ENCODE measurements at places on chromosomes 6 and 20. TPM values are rescaled to one million over a fixed set of nuclear protein-coding genes. Genes with fewer than 3 reads are reported as not detected.

- H3K36me3 ChIP-seq = no peaks in the 10 kb centered on the region
- H3K27ac ChIP-seq = no peak overlapping the region
- H3K27me3 ChIP-seq = no peaks in the 10 kb centered on the region
- no peak for DNase-seq
These were observed 41.0 kb upstream of the HIVEP1 start for GRCh38 chr6:11971154-11971553.

DNA sequence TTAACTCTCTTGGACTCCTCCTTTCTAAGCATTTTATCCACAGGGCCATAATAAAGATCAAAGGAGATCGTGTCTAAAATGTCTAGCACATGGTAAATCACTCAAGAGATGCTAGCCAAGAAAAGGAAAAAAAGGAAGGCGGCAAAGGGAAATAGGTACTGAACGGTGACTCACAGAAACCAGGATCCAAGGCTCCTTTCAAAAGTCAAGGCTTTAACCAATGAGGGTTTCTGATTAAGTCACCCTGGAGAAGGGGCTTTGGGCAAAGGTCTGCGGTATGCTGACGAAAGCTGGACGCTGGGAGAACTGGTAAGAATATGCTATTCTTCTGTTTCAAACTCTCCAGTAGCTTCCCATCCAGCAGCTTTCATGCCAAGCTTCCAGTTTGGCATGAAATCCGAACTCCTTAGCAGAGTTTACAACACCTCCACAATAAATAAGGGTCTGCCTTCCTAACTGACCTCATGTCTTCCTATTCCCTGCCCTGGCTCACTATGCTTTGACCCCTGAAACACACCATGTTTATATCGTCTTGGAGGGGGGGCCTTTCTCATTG, 1.0 kb downstream of the TOMM34 start:
- no peaks in the 10 kb centered on the region for H3K27me3 ChIP-seq
- peak overlapping the region; percentile 81 for H3K4me3 ChIP-seq
- peaks cover 23% of the 10 kb centered on the region for H3K36me3 ChIP-seq

DNA sequence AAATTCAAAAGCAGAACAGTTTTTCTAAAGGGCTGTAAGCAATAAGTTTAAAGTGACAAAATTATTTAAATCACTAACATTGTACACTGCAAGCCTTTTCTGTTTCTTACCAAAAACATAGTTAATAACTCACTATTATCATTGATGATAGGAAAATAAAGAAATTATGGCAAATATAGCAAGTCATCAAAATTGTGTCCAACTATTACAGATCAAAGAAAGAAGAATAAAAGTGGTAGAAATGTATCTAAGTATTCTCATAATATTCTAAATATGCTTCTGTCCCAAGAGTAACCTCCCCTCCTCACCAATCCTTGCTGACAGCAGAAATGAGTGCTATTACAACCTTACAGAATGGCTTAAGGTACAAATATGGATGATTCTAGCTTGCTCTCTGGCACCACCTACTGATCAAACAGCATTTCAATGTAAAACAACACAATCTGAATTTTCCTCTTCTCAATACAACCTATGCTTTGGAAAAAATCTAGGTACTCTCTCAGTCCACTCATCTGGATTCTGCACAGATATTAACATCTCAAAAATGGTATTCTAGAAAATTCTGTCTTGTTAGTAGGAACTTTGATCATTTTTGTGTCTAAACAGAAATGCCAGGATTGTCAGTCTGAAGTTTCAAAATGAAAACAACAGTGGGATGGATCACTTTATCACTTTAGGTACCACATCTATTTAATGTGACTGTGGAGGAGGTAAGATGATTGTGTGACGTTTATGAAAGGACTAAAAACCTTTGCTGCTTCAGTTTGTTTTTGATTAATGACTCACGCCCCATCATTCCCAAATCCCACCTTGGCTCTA, 40.9 kb downstream of the ZFP64 start:
- H3K27me3 ChIP-seq = no peaks in the 10 kb centered on the region
- H3K4me1 ChIP-seq = no peaks in the 10 kb centered on the region
- peaks cover 20% of the 10 kb centered on the region for H3K36me3 ChIP-seq
- no peak overlapping the region for H3K4me3 ChIP-seq
- DNase-seq = no peak

DNA sequence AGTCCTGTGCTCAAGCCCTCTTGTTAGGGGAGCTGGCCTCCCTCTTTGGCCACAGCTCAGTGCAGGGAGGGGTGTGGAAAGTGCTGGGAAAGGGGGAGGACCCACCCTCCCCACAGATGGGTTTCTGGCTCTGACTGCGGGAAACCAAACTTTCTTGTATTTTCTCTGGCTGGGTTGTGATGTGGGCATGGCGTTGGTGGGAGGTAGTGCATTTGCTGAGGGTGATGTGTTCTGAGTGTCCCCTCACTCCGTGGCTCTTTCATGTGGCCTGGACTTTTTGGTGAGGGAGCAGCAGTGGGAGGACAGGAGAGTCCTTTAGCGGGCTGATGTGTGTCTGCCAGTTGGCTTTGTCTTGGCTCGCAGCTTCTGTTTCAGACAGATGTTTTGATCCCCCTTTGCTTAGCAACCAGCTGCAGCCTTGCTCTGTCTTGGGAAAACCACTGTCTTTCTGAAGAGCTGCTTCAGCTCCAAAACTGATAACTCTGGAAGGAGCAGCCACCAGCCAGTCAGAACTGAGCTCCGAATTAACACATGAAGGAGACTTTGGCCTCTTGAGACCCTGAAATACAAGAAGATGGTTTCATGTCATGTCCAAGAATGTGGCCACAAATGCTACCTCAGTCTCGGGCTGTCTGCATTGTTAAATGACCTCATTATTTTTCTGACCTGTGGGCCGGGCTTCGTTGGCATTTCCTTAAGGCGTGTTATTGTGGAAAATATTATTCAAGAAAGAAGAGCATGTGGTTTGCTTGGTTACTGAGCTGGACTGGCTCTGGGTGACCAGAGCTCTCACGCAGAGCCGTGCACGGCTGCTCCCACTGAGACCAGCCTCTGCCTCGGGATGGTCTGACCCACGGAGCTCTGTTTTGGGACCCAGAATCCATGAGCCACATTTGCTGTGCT, 21.5 kb downstream of the SYNJ2 start:
- H3K4me1 ChIP-seq = peaks cover 18% of the 10 kb centered on the region
- H3K27ac ChIP-seq = peak overlapping the region; percentile 70
- no peaks in the 10 kb centered on the region for H3K36me3 ChIP-seq
- H3K27me3 ChIP-seq = no peaks in the 10 kb centered on the region
- DNase-seq = no peak

The MOXD1 gene
- total RNA-seq = 0.69 TPM

DNA sequence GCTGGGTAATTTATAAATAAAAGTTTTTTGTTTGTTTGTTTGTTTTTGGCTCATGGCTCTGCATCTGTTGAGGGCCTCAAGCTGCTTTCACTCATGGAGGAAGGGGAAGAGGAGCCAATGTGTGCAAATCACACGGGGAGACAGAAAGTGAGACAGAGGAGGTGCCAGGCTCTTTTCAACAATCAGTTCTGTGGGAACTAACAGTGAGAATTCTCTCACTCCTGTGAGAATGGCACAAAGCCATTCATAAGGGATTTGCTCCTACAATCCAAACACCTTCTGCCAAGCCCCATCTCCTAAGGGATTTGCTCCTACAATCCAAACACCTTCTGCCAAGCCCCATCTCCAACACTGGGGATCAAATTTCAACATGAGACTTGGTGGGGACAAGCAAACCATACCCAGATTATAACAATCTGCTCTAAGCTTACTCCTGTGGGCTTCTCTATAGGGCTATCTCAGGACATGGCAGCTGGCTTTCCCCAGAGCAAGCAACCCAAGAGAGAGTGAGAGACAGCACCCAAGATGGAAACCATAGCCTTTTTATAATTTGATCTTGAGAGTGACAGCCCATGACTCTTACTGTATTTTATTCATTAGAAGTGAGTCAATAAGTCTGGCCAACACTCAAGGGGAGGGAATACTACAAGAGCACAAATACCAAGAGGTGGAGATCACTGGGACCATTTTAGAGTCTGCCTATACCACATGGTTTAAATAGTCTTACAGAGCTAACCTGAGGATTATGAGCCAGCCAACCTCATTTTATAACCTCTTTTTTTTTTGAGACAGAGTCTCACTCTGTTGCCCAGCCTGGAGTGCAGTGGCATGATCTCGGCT, 22.8 kb upstream of the LRRC1 start:
- H3K27ac ChIP-seq = no peak overlapping the region
- DNase-seq = no peak
- H3K4me1 ChIP-seq = no peaks in the 10 kb centered on the region
- H3K27me3 ChIP-seq = no peaks in the 10 kb centered on the region
- no peak overlapping the region for H3K4me3 ChIP-seq

The HDGFL1 gene
- total RNA-seq = not detected

DNA sequence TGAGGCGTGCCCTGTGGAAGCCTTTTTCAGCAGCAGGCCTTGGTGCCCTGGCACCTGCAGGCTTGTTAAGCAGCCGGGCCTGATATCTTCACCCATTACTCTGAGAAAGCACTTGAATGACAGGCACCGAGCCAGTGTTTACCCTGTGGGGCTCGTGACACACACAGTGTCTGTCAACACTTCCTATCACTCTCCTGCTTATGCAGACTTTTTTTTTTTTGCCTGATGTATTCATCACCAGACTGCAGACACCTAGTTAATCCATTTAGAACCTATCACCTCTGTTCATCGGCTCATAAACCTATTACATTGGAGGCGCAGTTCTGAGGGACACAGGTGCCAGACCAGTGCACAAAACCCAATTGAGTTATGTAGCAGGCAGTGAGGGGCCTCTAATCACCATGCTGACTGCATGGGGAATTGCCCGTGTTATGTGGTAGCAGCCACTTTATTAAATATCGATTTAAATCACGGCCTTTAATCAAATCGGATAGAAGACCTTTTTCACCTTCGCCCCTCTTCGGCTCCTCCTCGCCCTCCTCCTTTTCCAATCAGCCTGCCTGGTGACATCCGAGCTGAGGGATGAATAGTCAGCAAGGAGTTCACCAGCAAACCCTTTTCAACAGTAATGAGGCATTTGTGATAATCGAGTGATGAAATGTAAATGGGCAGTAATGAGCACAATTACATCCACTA, 962.9 kb upstream of the SLC35B3 start:
- H3K4me1 ChIP-seq = no peaks in the 10 kb centered on the region
- H3K36me3 ChIP-seq = no peaks in the 10 kb centered on the region
- H3K27ac ChIP-seq = no peak overlapping the region
- no peak for DNase-seq

DNA sequence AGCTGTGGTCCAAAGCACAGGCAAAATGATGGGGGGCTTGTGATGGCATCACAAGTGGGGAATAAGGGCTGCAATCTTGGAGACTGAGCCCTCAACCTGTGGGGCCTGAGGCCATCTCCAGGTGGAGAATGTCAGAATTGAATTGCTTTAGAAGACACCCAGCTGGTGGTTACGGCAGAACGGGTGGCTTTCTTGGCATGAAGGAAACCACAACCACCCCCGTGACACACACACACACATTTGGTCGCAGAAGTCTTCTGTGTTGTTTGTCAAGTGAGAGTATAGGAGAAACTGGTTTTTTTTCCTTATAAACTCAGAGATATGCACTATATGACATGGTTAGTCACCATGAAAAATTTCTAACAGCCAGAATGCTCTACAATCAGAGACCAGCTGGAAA, 139.5 kb upstream of the CDH4 start:
- no peak overlapping the region for H3K27ac ChIP-seq
- no peaks in the 10 kb centered on the region for H3K4me1 ChIP-seq
- no peaks in the 10 kb centered on the region for H3K27me3 ChIP-seq
- DNase-seq = no peak

- no peak overlapping the region for H3K4me3 ChIP-seq
- no peaks in the 10 kb centered on the region for H3K4me1 ChIP-seq
- no peak overlapping the region for H3K27ac ChIP-seq
- no peaks in the 10 kb centered on the region for H3K27me3 ChIP-seq
These were observed 116.3 kb upstream of the SCGN start for GRCh38 chr6:25535632-25536225.

The RNF182 gene
- total RNA-seq = not detected

- no peaks in the 10 kb centered on the region for H3K4me1 ChIP-seq
- no peaks in the 10 kb centered on the region for H3K36me3 ChIP-seq
- no peak overlapping the region for H3K4me3 ChIP-seq
- no peaks in the 10 kb centered on the region for H3K27me3 ChIP-seq
- H3K27ac ChIP-seq = no peak overlapping the region
- no peak for DNase-seq
These were observed 208.0 kb upstream of the PRND start for GRCh38 chr20:4513720-4514119.

The ASIP gene
- not detected for total RNA-seq

GRCh38 chr6:2497922-2498623, 252.6 kb downstream of the MYLK4 start:
- H3K27ac ChIP-seq = no peak overlapping the region
- H3K4me1 ChIP-seq = no peaks in the 10 kb centered on the region
- H3K4me3 ChIP-seq = no peak overlapping the region

GRCh38 chr6:68990317-68990716, 355.2 kb downstream of the ADGRB3 start:
- no peak overlapping the region for H3K27ac ChIP-seq
- H3K27me3 ChIP-seq = no peaks in the 10 kb centered on the region
- DNase-seq = no peak
- no peaks in the 10 kb centered on the region for H3K36me3 ChIP-seq
- no peaks in the 10 kb centered on the region for H3K4me1 ChIP-seq

The CRYBG1 gene
- 0.98 TPM for total RNA-seq

GRCh38 chr6:37860226-37860839, 40.8 kb downstream of the ZFAND3 start:
- H3K27ac ChIP-seq = no peak overlapping the region
- no peak overlapping the region for H3K4me3 ChIP-seq
- H3K4me1 ChIP-seq = peaks cover 39% of the 10 kb centered on the region
- no peaks in the 10 kb centered on the region for H3K27me3 ChIP-seq

The LHFPL5 gene
- not detected for total RNA-seq

DNA sequence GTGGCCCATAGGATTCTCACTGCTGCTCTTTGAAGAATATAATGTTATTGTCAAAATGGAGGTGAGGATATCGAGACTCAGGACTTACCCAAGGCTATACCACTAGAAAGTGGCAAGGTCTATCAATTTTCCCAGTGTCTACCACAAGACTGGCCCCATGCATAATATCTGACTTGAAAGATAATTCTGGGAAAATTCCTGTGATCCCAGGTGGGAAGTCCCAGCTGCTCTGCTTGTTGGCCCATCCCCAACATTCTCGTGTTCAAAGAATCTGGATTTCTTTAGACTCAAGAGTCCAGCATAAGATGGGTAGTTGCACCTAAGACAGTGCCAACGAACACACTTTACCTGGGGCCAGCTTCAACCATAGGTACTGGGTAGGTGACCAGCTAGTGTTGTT, 120.7 kb upstream of the DTNBP1 start:
- no peak for DNase-seq
- no peak overlapping the region for H3K27ac ChIP-seq
- no peak overlapping the region for H3K4me3 ChIP-seq
- H3K36me3 ChIP-seq = no peaks in the 10 kb centered on the region
- H3K27me3 ChIP-seq = no peaks in the 10 kb centered on the region
- H3K4me1 ChIP-seq = no peaks in the 10 kb centered on the region
